GM23338 (cell line): ENCODE measurements at places on chromosomes 5 and 9. TPM values are rescaled to one million over a fixed set of nuclear protein-coding genes. Genes with fewer than 3 reads are reported as not detected.

ABO gene
- 0.16 and 0.28 TPM in 2 replicates for total RNA-seq

EMB gene
- total RNA-seq = 35.5 and 40.0 TPM in 2 replicates

IFNA13 gene
- not detected in 2 replicates for total RNA-seq

PCDHB6 gene
- total RNA-seq = 0.23 and 0.52 TPM in 2 replicates

NR4A3 gene
- total RNA-seq = 0.17 and 0.58 TPM in 2 replicates

GRCh38 chr5:179275941-179276837 lies 69.1 kb downstream of the ADAMTS2 start:
- H3K27ac ChIP-seq = no peak overlapping the region
- H3K36me3 ChIP-seq = no peaks in the 10 kb centered on the region
- H3K4me1 ChIP-seq = no peaks in the 10 kb centered on the region
- no peak overlapping the region for H3K4me3 ChIP-seq
- no peak for DNase-seq

DNA sequence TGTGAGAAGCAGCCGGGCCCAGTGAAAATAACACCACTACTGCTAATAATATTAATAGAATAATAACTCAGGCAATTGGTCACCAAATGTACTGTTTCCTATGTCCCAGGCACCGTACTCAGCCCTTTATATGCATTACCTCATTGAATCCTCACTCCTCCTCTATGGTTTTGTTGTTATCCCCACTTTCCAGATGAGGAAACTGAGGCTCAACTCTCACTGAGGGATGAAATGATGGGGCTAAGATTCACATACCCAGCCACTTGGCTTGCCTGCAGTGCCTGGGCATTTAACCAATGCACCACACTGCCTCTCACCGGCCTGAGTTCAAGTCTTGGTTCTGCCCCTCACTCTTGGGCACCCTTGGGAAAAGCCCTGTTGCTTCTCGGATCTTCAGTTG lies 34.1 kb downstream of the WHRN start:
- H3K36me3 ChIP-seq = no peaks in the 10 kb centered on the region
- H3K27me3 ChIP-seq = no peaks in the 10 kb centered on the region
- no peak for DNase-seq

- H3K27me3 ChIP-seq = no peaks in the 10 kb centered on the region
- DNase-seq = peak; percentile 89
- H3K4me3 ChIP-seq = no peak overlapping the region
- H3K36me3 ChIP-seq = no peaks in the 10 kb centered on the region
- H3K27ac ChIP-seq = no peak overlapping the region
Measured at GRCh38 chr5:80082731-80083100, 47.6 kb downstream of the THBS4 start.

GRCh38 chr5:1821862-1822261 lies 20.7 kb downstream of the NDUFS6 start:
- H3K4me3 ChIP-seq = no peak overlapping the region
- no peaks in the 10 kb centered on the region for H3K27me3 ChIP-seq
- no peak overlapping the region for H3K27ac ChIP-seq
- DNase-seq = no peak
- H3K4me1 ChIP-seq = 0 out of 2 replicates have a peak, but pooled peaks cover 5% of the 10 kb centered on the region

GRCh38 chr5:26009742-26010141 lies 1028.6 kb downstream of the CDH9 start:
- H3K27ac ChIP-seq = no peak overlapping the region
- no peaks in the 10 kb centered on the region for H3K27me3 ChIP-seq
- peak; percentile 73 for DNase-seq

GRCh38 chr5:154002093-154002492 lies 36.6 kb downstream of the FAM114A2 start:
- no peak overlapping the region for H3K4me3 ChIP-seq
- no peaks in the 10 kb centered on the region for H3K4me1 ChIP-seq
- no peaks in the 10 kb centered on the region for H3K36me3 ChIP-seq
- H3K27ac ChIP-seq = no peak overlapping the region

DNA sequence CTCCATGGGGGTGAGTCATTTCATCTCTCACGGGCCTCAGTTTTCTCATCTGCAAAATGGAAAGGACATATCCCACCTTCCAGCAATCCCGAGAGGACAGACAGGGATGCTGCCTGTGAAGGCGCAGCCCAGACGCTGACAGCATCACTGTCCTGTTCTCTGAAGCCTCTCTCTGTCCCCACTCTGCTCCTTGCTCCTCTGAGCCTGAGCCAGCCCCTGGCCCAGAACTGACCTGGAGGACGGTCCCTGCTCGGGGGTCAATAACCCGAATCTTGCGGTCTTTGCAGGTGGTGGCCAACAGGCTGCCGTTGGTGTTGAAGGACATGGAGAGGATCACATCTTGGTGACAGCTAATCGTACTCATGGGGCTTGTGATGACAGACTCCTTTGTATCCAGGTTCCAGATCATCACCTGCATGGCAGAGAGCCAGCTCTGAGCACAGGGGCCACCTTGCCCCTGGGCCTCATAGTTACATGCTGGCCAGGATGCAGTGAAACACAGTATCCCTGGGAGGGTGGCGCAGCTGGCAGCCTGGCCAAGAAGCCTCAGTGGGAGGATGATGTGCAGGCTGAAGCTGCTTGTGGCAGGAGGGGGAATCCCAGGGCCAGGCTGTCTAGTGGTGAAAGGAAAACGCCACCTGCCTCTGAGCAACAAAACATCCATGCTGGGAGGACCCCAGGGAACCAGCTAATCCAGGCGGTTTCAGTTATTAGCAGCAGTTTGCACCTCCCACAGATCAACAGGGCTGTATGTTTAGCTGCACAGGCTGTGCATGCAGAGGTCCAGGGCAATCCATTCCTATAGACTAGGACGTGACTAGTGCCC lies 14.0 kb upstream of the TRIM14 start:
- no peak overlapping the region for H3K27ac ChIP-seq
- no peaks in the 10 kb centered on the region for H3K27me3 ChIP-seq
- no peaks in the 10 kb centered on the region for H3K4me1 ChIP-seq

DNA sequence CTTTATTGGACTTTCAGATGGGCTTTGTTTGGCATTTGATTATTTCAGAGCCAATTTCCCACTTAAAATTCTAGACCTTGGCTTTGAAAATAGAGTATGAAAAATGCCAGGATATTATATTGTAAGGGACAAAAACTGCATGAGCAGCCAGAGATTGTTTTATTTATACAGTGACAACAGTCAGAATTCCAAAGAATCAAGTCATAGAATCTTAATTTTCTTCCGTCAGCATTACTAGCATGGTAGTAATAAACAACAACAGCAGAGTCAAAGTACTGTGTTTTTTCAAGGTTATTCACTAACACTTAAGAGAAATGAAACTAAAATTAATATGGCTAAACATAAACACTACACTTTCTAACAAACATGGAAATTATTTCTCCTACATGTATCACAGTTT lies 52.2 kb downstream of the MLLT3 start:
- no peak overlapping the region for H3K27ac ChIP-seq
- no peaks in the 10 kb centered on the region for H3K27me3 ChIP-seq
- H3K36me3 ChIP-seq = no peaks in the 10 kb centered on the region
- no peak overlapping the region for H3K4me3 ChIP-seq

GRCh38 chr9:134396825-134397224 lies 70.6 kb downstream of the RXRA start:
- H3K27me3 ChIP-seq = no peaks in the 10 kb centered on the region
- H3K4me1 ChIP-seq = no peaks in the 10 kb centered on the region
- H3K36me3 ChIP-seq = no peaks in the 10 kb centered on the region
